Tibial nerve (tissue), 4 donors: ENCODE measurements at places on chromosomes 6 and 20. TPM values are rescaled to one million over a fixed set of nuclear protein-coding genes. Genes with fewer than 3 reads are reported as not detected.

The AGER gene
- total RNA-seq = 7.5 TPM

The ZNF391 gene
- total RNA-seq = 3.3 TPM

The DSN1 gene
- total RNA-seq = 6.9 TPM

The RREB1 gene
- 38.6 TPM for total RNA-seq

The SAMD10 gene
- total RNA-seq = 3.3 TPM

The GHRH gene
- not detected for total RNA-seq

The IMPG1 gene
- total RNA-seq = not detected

The RNF144B gene
- total RNA-seq = 13.2 TPM

The TRIM15 gene
- total RNA-seq = not detected

The NOTCH4 gene
- total RNA-seq = 22.4 TPM

The HMGCLL1 gene
- 2.2 TPM for total RNA-seq

The SPEF1 gene
- 1.8 TPM for total RNA-seq

The DYNLT2 gene
- total RNA-seq = 5.7 TPM

The HFE gene
- total RNA-seq = 11.0 TPM

The TMEM244 gene
- not detected for total RNA-seq

The ID4 gene
- 69.0 TPM for total RNA-seq

The EFHC1 gene
- 30.6 TPM for total RNA-seq

The ZNF311 gene
- total RNA-seq = 3.7 TPM

The GLP1R gene
- 2.0 TPM for total RNA-seq

The NXT1 gene
- total RNA-seq = 50.5 TPM

The ANKEF1 gene
- total RNA-seq = 2.4 TPM

The OSER1 gene
- 35.0 TPM for total RNA-seq

The PKIB gene
- total RNA-seq = not detected

The NHLRC1 gene
- 4.6 TPM for total RNA-seq

The C6orf52 gene
- not detected for total RNA-seq

The WFDC5 gene
- total RNA-seq = not detected

The TAF4 gene
- 11.2 TPM for total RNA-seq

The NR2E1 gene
- total RNA-seq = not detected

The CSTF1 gene
- total RNA-seq = 22.5 TPM

The EYS gene
- total RNA-seq = 4.5 TPM

The SPATA25 gene
- 7.3 TPM for total RNA-seq
